Glomerular endothelial cell (primary cell): ENCODE measurements at places on chromosomes 16 and 17. TPM values are rescaled to one million over a fixed set of nuclear protein-coding genes. Genes with fewer than 3 reads are reported as not detected.

The KRTAP3-1 gene
- not detected in 2 replicates for total RNA-seq

The ALOX12B gene
- total RNA-seq: not detected in 2 replicates

The TLCD2 gene
- total RNA-seq: 0.78 and 1.4 TPM in 2 replicates

The VMO1 gene
- 0.44 TPM in 1 of 2 replicates, not detected in the other for total RNA-seq

The WFIKKN1 gene
- 0.06 TPM in 1 of 2 replicates, not detected in the other for total RNA-seq

The MT4 gene
- total RNA-seq: not detected in 2 replicates

The C17orf67 gene
- total RNA-seq: 1.2 and 4.4 TPM in 2 replicates

The HYDIN gene
- total RNA-seq: 0.29 TPM in 1 of 2 replicates, not detected in the other

The NOL3 gene
- 8.4 and 15.3 TPM in 2 replicates for total RNA-seq
